ENCODE measurements at places on chromosomes 1 and 21.

DNA sequence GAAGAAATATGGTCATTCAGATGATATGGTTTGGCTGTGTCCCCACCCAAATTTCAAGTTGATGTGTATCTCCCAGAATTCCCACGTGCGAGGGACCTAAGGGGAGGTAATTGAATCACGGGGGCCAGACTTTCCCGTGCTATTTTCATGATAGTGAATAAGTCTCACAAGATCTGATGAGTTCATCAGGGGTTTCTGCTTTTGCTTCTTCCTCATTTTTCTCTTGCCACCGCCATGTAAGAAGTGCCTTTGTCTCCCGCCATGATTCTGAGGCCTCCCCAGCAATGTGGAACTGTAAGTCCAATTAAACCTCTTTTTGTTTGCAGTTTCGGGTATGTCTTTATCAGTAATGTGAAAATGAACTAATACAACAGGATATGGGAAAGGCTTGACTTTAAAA is 1.4 kb upstream of the DPM3 start:
- DNase-seq, result no peak

DNA sequence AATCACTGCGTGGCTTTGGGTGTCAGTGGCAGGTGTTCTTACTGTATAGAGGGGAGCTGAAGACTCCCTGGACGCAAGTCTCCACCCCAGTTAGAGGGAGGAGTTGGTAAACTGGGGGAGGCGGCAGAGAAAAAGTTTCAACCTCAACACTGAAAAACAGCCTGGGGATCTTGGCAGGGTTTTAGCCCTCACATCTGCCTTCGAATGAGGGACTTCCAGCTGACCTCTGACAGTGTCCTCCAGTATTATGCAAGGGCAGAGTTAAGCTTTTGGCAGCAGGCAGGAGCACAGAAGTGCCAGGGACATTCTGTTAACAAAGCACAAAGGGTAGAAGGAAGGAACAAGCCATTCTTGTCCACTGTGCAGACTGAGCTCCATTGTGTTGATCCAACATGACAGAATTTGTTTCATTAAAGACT is 41.2 kb upstream of the RAB4A start:
- DNase-seq, result no peak

DNA sequence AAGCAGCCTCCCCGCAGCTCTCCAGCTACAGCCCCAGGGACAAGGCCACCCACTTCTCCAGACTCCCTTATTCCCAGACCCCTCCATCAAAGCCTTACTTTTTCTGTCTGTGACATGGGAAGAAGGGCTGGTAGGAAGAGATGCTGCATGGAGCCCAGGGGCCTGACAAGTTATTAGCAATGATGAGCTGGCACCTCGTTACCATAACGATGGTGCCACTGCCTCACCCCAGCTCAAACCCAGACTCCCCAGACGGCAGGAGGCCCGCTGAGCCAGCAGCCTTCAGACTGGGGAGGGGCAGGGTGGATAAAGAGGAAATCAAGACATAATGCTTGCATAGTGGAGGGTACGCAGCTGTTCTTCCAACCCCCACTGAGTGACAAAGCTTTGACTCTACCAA is 3.3 kb downstream of the DLGAP3 start:
- no peak for DNase-seq

DNA sequence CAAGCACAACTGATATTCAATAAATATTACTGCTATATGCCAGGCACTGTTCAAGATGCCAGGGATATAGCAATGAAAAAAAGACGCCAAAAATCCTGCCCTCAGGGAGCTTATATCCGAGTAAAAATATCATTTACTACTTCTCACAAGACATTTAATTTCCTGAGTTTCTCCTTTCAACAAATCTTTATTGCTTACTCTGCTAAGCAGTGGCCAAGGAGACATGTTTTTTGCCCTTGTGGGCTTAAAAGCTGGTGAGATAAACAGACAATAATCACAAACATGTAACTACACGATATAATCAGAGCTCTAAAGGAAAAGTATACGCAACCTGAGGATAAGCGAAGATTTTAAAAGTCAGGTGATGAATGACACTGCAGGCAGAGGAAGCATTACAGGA is 19.5 kb downstream of the TGFBR3 start:
- no peak for DNase-seq

DNA sequence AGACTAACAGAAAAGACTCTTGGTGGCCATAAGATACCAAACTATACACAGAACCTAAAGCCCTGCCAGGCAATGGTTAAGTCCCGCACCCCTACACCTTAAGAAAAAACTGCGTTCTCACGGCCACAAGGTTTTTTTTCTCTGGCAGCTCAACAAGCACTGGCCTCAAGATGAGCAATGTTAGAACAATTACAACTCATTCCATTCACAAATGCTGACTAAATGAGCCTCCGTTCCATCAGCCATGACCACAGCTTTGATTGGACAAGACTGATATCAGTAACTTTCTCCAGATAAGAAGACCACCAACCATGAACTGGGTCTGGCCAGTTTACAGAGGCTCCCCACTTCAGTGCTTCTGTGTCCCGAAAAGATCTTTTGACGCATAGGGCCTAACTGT is 31.9 kb downstream of the SEC16B start:
- DNase-seq, result no peak

DNA sequence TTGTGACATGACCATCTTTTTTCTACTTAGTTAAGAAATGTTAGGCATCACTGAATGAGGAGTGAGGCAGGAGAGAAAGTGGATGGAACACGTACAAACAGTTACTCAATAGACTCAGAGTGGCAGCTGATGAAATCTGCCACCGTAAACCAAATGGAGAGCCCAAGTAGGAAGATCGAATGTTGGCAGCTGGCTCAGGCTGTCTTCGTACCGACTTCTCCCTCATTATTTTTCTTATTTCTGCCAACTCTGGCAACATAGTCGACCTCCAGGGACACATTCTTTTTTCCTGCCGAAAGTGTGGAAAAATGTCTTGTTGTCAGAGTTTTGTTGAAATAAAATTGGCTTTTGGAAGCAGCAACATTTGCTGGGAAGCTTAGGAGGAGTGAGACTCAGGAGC is 143.3 kb downstream of the GREM2 start:
- no peak for DNase-seq

GRCh38 chr1:43585557-43585956 is 54.9 kb downstream of the PTPRF start:
- no peak for DNase-seq

GRCh38 chr1:71081697-71082080 is 854 bp upstream of the ZRANB2 start:
- DNase-seq, result peak; percentile 9

- DNase-seq, result no peak
Measured at GRCh38 chr21:43313221-43313938, 113.6 kb downstream of the SIK1 start.
